Calu3 (cell line): ENCODE measurements at places on chromosomes 2 and 18.

DNA sequence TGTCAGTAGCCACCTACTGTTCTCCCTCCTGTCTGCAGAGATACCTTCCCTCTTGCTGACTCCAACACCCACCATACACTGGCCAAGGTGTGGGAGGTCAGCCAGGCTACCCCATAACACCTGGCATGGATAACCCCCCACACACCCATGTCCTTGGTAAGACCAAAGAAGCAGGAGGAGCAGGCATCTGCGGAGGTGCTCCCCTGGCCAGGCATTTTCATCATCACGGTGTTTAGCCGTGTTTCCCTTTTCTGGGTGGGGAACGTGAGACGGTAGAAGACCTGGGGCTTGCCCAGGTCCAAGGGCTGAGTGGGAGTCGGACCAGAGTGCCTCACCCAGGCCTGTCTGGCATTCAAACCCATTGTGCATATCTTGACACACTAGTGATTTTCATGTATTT is 150.3 kb downstream of the SMAD7 start:
- DNase-seq: no peak
- H3K36me3 ChIP-seq: peaks cover 4% of the 10 kb centered on the region
- no peaks in the 10 kb centered on the region for H3K27me3 ChIP-seq
- no peak overlapping the region for H3K4me3 ChIP-seq

DNA sequence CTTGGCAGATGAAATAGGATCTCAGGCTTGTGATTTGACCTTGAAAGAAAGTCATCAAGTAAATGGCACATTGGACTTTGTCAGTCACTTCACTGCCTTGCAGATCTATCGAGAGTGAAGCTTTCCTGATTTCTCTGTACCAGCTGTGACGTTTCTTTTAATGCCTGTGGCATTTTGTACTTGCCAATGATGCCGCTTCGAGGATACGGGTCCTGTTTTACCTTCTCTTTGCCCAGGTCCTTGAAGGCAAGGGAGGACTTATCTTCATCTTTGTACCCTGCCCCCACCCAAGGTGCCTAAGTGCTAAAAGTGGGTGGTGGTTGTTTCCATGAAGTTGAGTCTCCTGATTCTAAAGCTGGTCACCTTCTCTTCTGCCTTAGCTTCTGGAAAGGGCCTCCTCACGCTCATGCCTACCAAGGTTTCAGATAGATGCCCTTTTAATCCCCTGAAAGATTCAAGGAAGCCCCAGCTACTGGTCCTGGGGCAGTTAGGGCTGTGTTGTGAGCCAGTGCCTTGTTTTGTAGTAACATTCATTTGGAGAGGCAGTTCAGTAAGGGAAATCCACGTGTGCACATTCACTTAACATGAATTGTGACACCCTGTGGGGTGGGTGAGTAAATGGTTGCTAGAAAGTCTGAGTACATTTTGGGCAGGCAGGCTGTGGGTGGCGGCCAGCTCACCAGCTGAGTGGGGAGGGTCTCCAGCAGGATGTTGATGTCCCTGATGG is 6.1 kb downstream of the LBH start:
- H3K27me3 ChIP-seq: peaks cover 73% of the 10 kb centered on the region
- peaks cover 14% of the 10 kb centered on the region for H3K4me1 ChIP-seq
- H3K36me3 ChIP-seq: peaks cover 6% of the 10 kb centered on the region
- no peak for DNase-seq

DNA sequence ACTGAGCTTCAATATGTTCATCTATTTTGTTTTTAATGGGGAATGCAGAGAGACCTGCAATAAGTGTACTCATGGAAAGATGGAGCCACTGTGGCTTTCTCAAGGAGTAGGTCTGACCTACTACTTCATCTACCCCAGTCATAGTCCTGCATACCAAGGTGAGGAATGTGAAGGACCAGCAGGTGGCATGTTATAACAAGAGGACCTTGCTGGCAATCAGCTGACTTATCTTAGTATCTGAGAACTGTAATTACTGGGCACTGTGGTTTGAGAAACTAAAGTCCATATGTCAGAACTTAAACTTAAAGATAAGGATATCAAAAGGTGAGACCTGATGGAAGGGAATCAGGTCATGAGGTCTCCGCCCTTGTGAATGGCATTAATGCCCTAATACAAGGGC is 1104.2 kb downstream of the BCL11A start:
- peak; percentile 16 for DNase-seq
- H3K36me3 ChIP-seq: no peaks in the 10 kb centered on the region
- H3K4me3 ChIP-seq: no peak overlapping the region
- no peaks in the 10 kb centered on the region for H3K27me3 ChIP-seq
- H3K4me1 ChIP-seq: no peaks in the 10 kb centered on the region

DNA sequence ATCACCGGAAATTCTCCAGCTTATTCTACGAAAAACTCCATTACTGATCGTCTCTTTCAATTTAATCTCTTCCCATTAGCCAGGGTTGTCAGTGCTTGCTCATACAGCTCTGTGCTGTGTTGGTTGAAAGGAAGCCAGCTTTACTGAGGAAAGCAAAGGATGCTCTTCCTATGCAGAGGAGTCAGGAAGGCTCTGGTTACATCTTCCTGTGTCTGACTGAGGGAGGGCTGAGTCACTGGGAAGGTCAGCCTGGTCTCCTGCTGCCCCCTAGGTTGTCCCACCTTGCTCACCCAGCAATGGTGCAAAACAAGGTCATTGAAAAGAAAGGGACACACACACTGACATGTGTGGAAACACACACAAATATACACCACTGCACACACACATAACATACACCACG is 975.6 kb downstream of the DCDC2C start:
- no peaks in the 10 kb centered on the region for H3K36me3 ChIP-seq
- H3K4me3 ChIP-seq: no peak overlapping the region
- H3K4me1 ChIP-seq: no peaks in the 10 kb centered on the region
- DNase-seq: no peak
- no peaks in the 10 kb centered on the region for H3K27me3 ChIP-seq
- no peak overlapping the region for H3K27ac ChIP-seq

DNA sequence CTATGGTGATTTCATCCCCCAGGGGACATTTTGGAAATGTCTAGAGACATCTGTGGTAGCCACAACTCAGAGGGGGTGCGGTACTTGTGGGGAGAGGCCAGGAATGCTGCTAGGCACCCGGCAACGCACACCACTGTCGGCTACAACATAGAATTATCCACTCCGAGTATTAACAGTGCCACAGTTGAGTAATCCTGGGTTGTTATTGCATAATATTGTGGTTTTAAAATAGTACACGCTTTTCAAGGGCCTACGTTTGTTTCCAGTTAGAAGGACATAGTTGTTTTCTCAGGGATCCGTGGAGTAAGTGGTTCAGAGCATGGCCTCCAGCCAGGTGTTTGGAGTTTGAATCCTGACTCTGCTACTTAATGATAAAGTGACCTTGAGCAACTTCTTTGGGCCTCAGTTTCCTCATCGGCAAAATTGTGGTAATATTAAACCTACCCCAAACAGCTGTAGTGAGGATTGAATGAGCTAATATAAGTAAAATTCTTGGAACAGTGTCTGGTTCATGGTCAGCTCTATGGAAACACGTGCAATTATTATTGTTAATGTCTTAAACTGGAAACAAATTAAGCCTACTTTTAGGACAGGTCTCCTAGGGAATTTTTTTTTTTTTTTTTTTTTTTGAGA is 24.5 kb downstream of the CYP27A1 start:
- H3K27me3 ChIP-seq: no peaks in the 10 kb centered on the region
- H3K4me3 ChIP-seq: no peak overlapping the region
- no peaks in the 10 kb centered on the region for H3K36me3 ChIP-seq
- H3K4me1 ChIP-seq: peaks cover 14% of the 10 kb centered on the region
- peak overlapping the region; percentile 82 for H3K27ac ChIP-seq

GRCh38 chr2:227177592-227178336 is 13.3 kb downstream of the COL4A3 start:
- peaks cover 44% of the 10 kb centered on the region for H3K4me1 ChIP-seq
- H3K27ac ChIP-seq: peak overlapping the region; percentile 91
- H3K4me3 ChIP-seq: no peak overlapping the region
- H3K36me3 ChIP-seq: no peaks in the 10 kb centered on the region
- H3K27me3 ChIP-seq: no peaks in the 10 kb centered on the region

DNA sequence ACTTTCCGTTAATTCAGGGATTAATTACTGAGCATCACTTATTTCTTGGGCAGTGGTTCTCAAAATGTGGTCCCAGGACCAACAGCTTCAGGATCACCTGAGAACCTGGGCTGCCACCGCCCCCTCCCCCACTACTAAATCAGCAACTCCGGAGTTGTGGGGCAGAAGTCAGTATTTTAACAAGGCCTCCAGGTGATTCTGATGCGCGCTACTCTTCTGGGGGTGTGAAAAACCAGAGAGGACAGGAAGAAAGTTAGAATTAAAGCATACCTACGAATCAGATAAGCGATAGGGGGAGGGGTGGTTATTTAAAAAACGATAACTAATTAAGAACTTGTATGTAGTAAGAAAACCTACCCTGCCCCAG is 319 bp downstream of the ZSCAN30 start:
- H3K4me3 ChIP-seq: peak overlapping the region; percentile 99
- peaks cover 19% of the 10 kb centered on the region for H3K4me1 ChIP-seq
- no peaks in the 10 kb centered on the region for H3K27me3 ChIP-seq
- peak; percentile 39 for DNase-seq
- peaks cover 27% of the 10 kb centered on the region for H3K36me3 ChIP-seq
- H3K27ac ChIP-seq: peak overlapping the region; percentile 99

DNA sequence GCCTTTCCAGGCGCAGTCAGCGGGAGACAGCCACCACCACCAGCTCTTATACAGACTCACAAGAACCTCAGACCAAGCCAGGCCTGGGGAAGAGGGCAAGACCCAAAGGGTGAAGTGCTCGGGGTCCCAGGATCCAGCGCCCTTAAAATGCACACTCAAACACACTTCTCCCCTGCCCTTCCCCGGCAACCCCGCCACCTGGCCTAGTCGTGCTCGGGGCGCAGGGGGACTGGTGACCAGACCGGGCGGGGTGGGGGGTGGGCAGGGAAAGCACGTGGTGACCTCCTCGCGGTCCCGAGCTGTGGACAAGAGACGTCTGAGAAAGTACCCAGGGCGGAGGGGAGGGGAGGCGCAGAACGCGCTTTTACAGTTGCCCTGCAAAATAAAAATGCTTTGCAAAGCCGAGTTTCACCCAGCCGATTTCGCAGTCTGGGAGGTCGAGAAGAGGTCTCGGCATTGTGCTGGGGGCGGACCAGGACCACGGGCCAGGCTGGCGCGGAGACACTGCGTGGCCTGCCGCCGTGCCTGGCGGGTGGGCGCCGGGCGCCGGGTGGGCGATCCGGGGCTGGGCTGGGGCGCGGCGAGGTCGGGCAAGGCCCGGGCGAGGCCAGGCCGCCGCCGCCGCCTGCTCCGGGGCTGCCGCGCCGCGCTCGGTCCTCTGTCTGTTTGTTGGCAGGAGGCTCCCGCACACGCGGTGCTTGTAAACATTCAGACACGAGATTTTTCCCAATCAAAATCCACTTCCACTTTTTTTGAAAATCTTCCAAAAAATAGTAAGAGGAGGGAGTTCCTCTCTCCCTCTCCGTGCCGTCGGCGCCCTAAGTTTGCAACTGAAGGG is 2.0 kb downstream of the BCL11A start:
- peaks cover 24% of the 10 kb centered on the region for H3K4me1 ChIP-seq
- no peak for DNase-seq
- H3K36me3 ChIP-seq: peaks cover 55% of the 10 kb centered on the region
- peak overlapping the region; percentile 83 for H3K4me3 ChIP-seq
- peaks cover 87% of the 10 kb centered on the region for H3K27me3 ChIP-seq
- no peak overlapping the region for H3K27ac ChIP-seq
